D341Med (cell line): ENCODE measurements at places on chromosomes 5 and 9.

DNA sequence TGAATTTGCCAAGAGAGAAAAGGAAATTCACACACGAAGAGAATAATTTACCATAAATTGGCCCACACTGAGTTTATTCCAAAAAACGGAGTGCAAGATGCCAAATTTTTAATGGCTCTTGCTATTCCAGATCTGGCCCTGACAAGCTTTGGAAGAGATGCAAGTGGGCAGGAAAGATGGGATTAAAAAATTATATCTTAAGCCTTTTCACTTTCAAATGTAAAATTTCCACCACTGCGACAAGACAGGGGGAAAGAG lies 352.4 kb downstream of the GLIS3 start:
- no peak for DNase-seq

DNA sequence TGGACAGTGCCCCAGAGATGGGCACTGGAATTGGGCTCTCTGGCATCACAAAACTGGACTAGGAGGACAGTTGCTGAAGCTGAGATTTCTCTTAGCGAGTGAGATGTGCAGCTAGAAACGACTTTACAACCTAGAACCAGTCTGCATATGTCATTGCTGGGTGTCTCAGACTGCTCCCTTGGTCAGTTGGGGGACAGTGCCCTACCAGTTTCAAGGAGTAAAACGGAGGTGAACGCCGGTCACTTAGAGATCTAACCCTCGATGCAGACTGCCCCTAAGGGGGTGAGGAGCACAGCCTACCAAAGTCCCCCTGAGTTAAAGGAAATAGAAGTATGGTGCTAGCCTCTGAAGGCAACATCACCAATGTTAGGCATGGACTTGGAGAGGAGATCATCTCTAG lies 704.4 kb upstream of the CDH9 start:
- no peak for DNase-seq

- DNase-seq = no peak
These were observed 117.4 kb downstream of the GCNT1 start for GRCh38 chr9:76576344-76576743.

DNA sequence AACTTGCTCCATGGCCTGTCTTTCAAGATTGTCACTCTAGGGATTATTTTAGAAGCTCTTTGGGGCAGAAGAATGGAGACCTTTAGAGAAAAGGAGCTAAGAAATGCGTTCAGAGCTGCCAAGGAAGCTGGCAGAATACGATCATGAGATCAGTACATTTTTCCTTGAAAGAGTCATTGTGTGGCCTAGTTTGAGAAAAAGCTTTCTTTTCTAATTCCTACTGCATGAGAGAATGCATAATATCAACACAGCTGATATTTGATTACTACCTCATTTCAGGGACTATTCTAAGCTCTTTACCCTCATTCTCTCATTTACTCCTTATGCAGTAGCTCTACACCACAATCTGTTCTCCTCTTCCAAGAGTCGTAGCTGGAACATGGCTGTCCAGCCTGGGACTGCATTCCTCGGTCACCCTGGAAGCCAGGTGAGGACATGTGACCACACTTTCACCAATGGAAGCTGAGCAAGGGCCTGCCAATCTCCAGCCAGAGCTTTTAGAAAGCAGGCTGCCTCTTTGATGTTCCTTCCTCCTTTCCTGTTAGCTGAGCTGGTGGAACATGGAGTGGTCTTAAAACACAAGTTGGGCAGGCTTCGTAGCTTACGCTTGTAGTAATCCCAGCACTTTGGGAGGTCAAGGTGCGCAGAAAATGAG lies 99.3 kb upstream of the LHFPL2 start:
- no peak for DNase-seq
